ENCODE measurements at places on chromosomes 2 and 18.

DNA sequence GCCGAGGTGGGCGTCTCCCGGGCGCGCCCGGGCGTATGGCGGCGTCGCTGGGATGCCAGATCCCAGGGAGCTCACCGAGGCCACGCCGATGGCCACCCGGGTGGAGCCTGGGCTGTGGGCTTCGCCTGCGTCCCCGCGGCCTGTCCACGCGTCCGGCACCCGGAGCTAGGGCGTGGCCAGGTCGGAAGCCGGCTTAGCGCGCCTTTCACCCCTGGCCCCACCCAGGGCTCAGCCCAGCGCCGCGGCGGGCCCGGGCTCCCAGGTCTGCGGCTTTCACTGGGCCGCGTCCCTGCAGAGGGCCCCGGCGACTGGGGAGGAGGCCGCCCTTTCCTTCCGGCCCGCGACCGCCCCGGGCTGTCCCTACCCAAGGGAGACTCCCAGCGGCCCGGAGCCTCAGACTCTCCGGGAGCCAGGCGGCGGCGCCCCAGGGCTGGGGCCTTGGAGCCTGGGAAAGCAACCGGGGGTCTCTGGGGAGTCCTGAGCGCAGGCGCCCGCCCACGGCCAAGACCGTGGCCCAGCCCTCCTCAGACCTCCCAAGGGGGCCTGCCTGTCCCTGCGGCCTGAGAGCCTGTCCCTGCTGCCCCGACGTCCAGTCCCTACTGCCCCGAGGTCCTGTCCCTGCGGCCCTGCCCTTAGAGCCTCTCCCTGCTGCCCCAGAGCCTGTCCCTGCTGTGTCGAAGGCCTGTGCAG, 36.3 kb upstream of the ITM2C start:
- DNase-seq, result no peak

DNA sequence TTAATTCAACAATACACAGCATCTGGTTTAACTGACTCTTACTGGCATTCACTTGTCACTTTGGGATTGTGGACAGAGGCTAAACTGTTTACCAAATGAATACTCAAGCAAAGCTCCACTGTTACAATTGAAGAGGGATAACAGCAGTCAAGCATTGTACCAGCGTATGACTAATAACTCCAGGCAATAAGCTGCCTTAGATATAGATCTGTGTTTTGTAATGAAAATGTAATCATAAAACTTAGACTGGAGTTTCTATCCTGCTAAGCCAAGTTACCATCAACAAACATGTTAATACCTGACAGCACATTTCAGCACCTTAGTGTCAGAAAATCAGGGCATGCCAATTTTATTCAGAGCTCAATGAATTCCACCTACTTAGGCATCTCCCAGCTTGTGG, 889.5 kb downstream of the EPHA4 start:
- no peak for DNase-seq

DNA sequence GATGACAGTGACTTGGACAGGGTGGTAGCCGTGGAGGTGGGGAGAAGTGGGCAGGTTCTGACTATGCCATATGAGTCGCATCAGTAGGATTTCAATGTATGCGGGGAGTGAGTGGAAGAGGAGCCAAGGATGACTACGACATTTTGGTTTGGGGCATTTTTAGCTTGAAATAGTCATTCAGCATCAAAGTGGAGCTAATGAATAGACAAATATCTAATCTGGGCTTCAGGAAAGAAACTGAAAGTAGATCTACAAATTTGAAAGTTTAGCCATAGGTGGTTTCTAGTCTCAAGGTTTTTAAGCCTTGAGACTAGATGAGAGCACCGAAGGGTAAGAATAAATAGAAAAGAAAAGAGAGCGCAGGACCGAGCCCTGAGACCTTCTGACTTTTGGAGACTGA, 58.3 kb downstream of the FEZ2 start:
- no peak for DNase-seq

- no peak for DNase-seq
These were observed 560.0 kb upstream of the CDH2 start for GRCh38 chr18:28736951-28737350.

DNA sequence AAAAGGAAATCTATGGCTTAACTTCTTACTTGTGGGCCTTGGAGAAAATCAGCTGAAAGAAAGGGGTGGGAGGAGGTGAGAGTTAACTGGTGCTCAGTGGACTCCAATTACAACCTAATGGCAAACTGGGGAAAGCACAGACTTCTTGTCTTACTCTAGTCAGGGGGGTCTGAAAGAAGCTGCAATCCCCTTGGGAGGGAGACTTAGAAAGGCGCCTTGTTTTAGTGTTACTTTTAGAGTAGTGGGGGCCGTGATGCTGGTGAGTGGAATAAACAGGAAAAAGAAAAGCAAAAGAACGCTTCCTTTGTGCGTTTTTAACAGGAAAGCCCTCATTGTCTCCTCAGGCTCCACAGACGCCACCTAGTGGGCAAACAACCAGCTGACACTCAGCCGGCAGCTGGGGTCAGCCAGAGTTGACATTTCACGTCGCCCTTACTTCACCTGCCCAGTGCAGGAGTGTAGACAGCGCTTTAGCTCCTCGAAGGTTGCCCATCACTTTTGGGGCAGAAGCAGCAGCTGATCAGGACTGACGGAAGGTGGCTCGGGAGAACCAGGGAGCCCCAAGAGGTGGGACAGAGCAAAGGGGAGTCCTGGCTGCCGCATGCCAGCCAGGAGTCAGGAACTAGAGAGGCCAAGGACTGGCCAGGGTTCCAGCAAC, 55.9 kb upstream of the GORASP2 start:
- DNase-seq, result peak; percentile 78

GRCh38 chr2:238563551-238563950, 136.8 kb downstream of the ASB1 start:
- no peak for DNase-seq
